ENCODE measurements at places on chromosomes 6 and 20. TPM values are rescaled to one million over a fixed set of nuclear protein-coding genes. Genes with fewer than 3 reads are reported as not detected.
A peak's percentile ranks its signal among the peaks of the same experiment; 100 is the strongest.

Gene SMLR1
- total RNA-seq: not detected

Gene PSORS1C1
- 8.8 TPM for total RNA-seq

Gene CRISP3
- not detected for total RNA-seq

Gene KCNK17
- total RNA-seq: not detected

Gene ASIP
- total RNA-seq: not detected

Gene TRIM10
- not detected for total RNA-seq

DNA sequence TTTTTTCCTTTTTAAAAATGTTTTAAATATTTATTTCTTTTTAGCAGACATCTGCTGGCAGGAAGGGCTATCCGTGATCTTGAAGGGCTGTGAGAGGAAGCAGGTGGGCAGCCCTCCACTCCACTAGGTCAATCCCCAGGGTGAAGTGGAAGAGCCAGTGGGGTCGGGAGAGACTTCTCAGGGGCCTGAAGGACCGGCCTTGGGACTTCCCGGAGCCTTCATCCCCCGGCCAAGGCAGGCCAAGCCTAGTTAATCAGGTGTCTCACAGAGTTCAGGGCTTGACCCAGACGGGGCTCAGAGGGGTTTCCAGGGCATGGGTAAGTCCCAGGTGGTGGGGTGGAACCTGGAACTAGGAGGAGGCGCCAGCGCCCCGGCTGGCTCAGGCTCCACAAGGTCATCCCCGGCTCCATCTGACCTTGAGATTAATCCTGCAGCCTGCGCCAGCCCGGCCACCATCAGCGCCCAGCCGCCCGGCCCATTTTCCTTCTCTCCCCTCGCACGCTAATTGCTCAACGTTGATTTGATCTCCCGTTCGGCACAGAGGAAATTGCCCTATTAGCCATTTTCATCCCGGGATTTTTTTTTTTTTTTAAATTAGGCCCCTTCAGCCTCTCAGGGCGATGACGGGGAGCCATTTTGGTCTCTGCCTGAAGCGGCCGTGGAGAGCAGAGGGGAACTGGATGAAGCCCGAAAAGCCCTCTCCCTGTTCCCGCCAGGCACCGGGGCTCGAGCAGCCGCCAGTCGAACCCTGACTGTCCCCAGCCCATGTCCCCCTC is 44.4 kb downstream of the MDFI start:
- DNase-seq: no peak

DNA sequence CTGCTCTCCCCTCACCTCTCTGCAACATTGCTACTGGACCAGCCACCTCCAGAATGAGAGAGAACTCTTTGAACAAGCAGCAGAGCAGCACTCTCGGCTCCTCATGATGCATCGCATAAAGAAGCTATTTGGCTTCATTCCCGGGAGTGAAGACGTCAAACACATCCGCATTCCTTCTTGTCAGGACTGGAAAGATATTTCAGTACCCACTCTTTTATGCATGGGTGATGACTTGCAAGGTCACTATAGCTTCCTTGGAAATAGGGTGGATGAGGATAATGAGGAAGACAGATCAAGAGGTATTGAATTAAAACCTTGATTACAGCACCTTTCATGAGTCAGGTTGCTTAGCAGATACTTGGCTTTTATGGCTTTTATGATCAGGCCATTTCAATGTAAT is 4.3 kb downstream of the CALHM4 start:
- peak; percentile 97 for DNase-seq

GRCh38 chr6:84977363-84977705 is 212.9 kb upstream of the TBX18 start:
- DNase-seq: no peak

GRCh38 chr6:167420858-167421766 is 96.2 kb downstream of the TTLL2 start:
- no peak for DNase-seq

- no peak for DNase-seq
Observed at GRCh38 chr6:73391675-73392074, 3.0 kb upstream of the DDX43 start.

GRCh38 chr6:41917528-41917927 is 3.4 kb downstream of the MED20 start:
- peak; percentile 94 for DNase-seq

DNA sequence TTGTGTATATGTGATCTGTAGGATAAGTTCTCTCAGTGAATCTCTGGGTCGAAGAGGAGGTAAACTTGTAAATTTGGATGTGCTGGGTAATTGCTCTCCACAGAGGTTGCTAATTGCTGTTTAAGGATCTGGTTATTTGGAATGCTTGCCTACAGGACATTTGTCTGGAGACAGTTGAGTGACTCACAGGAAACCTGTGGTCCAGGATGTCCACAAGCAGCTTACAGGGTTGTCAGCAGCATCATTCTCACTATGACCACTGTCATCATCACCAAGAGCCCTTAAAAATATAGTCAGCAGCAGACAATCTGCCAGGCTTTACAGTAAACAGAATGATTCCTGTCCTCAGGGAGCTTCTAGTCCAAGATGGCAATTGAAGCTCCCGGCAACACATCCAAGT is 31.2 kb upstream of the KCNK5 start:
- no peak for DNase-seq

- DNase-seq: no peak
Observed at GRCh38 chr6:3565291-3565690, 108.4 kb upstream of the SLC22A23 start.

- peak; percentile 21 for DNase-seq
Observed at GRCh38 chr6:41371992-41372831, 36.8 kb downstream of the NCR2 start.

- no peak for DNase-seq
Observed at GRCh38 chr6:166331503-166332415, 10.6 kb downstream of the SFT2D1 start.

- DNase-seq: no peak
Observed at GRCh38 chr6:117483645-117484016, 1.2 kb downstream of the DCBLD1 start.

Measured in astrocyte (in vitro differentiated cells and primary cell).